Left lung (tissue), 14 donors: ENCODE measurements at places on chromosomes 13 and 19. TPM values are rescaled to one million over a fixed set of nuclear protein-coding genes. Genes with fewer than 3 reads are reported as not detected.

GRCh38 chr13:76425935-76426334 is 460.3 kb downstream of the KCTD12 start:
- DNase-seq: no peak

The EXOC3L2 gene
- total RNA-seq: 3.2 TPM

DNA sequence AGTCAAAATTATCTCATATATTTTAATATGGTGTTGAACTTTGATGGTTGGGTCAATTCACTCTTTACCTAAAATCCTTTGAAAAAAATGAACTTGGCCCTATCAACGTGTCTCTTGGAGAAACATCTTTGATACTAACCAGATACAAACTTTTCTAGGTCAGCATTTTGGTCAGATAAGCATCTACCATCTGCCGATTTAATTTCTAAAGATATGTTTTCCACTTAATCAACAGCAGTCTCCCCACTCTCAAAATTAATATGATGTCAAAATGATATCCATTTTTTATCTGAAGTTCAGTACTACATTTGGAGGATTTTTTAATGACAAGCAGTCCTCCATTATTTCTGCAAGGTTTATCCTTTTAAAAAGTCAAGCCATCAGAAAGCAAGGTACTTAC is 288.8 kb downstream of the DIAPH3 start:
- DNase-seq: no peak

GRCh38 chr19:18428787-18429674 is 8.9 kb downstream of the ISYNA1 start:
- DNase-seq: peak; percentile 90

DNA sequence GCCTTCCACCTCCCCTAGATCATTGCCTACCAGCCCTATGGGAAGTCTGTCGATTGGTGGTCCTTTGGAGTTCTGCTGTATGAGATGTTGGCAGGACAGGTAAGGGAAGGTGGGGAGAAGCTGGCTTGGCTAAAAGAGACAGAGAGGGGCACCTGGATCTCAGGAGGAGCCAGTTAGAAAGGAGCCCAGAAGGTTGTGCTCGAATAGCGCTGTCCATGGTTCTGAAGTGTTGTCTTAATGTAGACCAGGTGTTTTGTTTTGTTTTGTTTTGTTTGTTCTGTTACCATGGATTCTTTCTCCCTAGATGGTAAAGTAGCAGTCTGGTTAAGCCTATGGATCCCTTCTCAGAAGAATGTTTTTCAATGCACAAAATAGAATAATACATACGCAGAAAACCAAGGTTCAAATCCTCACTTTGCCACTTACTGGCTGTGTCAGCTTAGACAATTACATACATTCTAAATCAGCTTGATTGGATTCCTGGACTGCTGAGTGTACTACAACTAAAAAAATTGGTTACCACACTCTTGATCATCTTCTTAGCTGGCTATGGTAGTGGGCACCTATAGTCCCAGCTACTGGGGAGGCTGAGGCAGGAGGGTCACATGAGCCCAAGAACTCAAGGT is 5.9 kb upstream of the CACNG7 start:
- no peak for DNase-seq

The PINLYP gene
- total RNA-seq: 6.2 TPM

DNA sequence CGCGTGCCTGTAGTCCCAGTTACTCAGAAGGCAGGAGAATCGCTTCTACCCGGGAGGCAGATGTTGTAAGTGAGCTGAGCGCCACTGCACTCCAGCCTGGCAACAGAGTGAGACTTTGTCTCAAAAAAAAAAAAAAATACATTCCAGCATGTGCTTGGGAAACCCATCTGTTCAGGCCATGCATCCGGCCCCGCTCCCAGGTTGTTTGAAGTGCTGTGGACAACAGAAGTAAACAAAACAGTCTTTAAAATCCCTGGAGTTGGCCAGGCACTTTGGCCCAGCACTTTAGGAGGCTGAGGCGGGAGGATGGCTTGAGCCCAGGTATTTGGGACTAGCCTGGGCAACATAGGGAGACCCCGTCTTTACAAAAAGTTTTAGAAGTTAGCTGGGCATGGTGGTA is 3.2 kb upstream of the PTPRS start:
- no peak for DNase-seq

- no peak for DNase-seq
Observed at GRCh38 chr13:24931450-24932251, 164.3 kb upstream of the PABPC3 start.

DNA sequence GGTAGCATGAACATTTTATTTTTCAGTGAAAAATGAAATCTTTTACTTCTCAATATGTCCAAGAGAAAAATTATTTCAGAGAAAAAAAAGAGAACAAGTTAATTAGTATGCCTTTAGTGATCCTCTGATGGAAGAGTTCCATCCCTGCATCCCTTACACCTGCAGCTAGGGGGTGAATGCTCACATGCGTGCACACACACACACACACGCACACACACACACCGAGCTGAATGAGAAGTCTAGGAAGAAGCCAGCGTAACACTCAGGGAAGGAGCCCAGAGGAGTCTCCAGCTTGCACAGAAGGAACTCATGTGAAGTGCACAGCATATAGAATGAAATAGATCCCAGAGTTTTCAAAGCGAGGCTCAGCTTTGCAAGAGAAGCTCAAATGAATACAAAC is 510.5 kb downstream of the IRS2 start:
- no peak for DNase-seq

- no peak for DNase-seq
Observed at GRCh38 chr13:60654415-60654814, 257.4 kb downstream of the TDRD3 start.

GRCh38 chr13:49020940-49021553 is 45.3 kb downstream of the FNDC3A start:
- DNase-seq: no peak

GRCh38 chr19:47778954-47779351 is 450 bp downstream of the SELENOW start:
- peak; percentile 52 for DNase-seq

GRCh38 chr19:47284324-47284899 is 9.7 kb downstream of the INAFM1 start:
- DNase-seq: peak; percentile 59

GRCh38 chr13:36674337-36675212 is 755 bp downstream of the SERTM1 start:
- DNase-seq: no peak

DNA sequence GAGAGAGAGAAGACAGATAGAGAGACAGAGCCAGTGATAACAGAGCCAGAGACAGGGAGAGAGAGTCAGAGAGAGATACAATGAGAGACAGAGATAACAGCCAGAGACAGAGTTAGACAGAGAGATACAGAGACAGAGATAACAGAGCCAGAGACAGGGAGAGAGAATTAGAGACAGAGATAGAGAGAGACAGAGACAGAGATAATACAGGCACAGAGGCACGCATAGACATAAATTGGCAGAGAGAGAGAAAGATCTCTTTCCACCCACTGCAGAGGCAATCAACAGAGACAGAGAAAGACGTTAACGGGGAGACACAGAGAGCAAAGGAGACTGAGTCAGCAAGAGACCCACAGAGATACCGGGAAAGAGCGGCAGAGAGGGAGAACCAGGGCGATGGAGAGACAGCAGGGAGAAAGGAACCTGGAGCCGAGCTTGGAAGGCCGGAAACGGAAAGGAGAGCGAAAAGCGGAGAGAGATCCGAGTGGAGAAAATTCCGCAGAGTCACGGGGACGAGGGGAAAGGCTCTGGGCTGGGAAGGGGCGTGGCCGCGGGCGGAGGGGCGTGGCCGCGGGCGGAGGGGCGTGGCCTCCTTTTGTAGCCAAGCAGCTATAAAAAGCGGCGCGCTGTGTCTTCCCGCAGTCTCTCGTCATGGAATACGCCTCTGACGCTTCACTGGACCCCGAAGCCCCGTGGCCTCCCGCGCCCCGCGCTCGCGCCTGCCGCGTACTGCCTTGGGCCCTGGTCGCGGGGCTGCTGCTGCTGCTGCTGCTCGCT is at the start of gene TNFSF9:
Gene TNFSF9 (plus strand): TSS at position 641 of the 777 bp plus-strand sequence. CDS start 11 bp downstream, at position 652.
- DNase-seq: peak; percentile 92

- DNase-seq: no peak
Observed at GRCh38 chr13:30666113-30666512, 48.4 kb downstream of the USPL1 start.

DNA sequence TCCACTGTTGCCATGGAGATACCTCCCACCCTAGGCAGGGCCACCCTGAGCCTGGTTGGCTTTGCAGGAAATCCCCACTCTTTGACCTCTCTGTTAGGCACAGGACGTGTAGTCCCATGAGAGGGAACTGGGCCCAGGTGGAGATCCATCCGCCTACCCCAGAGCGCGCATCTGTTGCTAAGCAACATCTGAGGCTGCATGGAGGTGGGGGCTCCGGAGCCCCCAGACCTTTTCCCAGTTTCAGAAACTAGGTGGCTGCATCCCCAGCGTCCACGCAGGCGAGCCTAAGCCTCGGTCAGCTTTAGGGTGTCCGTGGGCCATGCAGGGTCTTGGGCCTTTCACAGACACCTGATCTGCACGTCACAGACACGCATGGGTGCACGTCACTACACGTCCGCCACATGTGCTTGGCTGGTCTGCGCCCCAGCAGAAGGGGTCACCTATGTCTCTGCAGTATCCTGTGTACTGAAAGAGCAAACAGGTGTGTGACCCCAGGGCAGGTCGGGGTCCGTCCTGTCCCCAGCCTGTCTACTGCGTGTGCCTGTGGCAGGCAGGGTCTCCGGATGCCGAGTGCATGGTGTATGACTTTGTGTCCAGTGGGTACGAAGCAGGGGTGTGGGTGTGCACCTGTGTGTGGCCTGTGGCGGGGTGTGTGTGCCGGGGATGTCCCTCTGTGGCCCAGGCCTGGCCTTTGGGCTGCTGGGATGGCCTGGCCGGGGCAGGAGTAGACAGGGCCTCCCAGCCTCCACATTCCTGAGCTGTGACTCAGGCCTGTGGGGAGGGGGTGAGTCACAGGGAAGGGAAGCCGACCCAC is 4.1 kb upstream of the CIRBP start:
- peak; percentile 92 for DNase-seq

DNA sequence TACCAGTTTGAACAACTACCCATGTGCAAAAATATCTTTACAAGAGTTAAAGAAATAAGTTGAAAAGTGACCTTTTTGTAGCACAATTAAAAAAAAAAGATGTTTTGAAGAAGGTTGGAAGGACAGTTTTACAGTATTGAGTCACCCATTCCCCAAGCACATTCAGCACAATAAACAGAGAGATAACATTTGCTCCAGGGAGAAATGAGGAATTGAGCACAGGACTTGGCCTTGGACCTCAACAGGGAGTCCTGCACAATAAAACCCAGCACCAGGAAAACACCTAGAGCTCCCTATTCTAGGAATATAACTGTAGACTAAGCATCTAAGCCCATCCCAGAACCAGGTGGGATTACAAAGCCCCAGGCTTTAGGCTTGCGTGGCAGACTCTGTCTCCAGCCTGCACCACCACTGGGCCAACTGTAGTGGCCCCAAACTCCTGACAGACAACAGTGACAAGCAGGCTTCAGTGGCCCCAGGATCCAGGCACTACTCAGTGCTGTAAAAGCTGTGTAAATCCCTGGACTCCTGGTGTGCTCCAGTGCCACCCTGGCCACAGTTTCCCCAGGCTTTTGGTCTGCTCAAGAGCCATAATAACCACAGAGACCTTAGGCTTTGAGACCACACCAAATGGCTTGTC is 857.2 kb downstream of the SLITRK1 start:
- DNase-seq: peak; percentile 22

The LACC1 gene
- total RNA-seq: 21.8 TPM

DNA sequence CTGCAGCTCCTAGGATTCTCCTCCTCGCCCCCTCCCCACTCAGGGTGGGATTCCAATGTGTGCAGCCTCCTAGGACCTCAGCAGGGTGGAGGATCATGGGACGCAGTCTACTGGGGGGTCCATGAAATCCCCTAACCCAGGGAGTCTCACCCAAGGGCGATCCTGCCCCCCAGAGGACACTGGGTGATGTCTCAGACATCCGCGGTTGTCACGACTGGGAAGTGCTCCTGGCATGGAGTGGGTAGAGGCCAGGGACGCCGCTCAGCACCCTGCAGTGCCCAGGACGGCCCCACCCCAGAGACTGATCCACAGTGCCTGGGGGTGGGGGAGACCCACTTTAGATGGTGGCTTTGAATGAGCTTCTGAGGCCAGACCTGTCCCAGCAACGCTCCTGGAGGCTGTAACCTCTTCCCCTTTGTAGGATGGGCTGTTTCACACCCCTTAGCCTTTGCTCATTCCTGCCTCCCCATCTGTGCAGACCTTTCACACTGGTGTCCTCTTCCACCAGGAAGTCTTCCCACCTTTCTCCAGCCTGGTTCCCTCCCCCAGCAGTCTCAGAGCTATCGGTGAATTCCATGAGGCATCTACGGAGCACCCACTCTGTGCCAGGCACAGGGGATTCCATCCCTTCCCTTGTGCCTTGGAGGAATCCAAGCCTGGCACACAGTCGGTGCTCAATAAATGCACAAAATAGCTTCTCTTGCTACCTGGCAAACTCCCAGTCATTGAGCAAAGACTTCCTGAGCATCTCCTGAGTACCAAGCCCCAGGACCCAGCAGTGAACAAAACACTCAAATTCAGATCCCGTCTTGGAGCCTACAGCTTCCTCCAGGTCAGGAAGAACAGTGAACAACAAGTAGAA is 10.5 kb downstream of the SMIM24 start:
- DNase-seq: no peak

GRCh38 chr13:100855151-100855550 is 180.6 kb upstream of the TMTC4 start:
- no peak for DNase-seq

DNA sequence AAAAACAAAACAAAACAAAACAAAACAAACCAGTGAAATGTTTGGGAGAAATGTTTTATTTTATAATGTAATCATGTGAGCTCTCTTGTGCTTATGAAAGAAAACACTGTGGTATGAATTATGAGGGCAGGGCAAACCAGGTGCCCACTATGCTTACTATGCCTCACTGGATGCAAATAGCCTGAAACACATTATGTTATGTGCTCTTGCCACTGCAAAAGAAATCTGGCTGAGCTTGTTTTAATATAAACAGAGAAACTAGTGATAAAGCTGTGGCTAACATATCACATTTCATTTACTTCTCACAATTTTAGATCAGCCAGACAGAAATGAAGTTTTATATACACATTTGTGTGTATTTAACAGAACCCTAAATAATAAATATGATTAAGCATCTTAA is 8.7 kb upstream of the NBEA start:
- peak; percentile 40 for DNase-seq

- no peak for DNase-seq
Observed at GRCh38 chr13:112160558-112160957, 93.6 kb downstream of the SOX1 start.

The SLC7A1 gene
- 29.6 TPM for total RNA-seq

- peak; percentile 75 for DNase-seq
Observed at GRCh38 chr19:50330365-50331078, 1.3 kb upstream of the KCNC3 start.

The FGF21 gene
- total RNA-seq: not detected

GRCh38 chr19:12346896-12347295 is 13.5 kb upstream of the ZNF563 start:
- DNase-seq: no peak

GRCh38 chr13:100454876-100455275 is 133.7 kb downstream of the GGACT start:
- no peak for DNase-seq

GRCh38 chr19:40294560-40294959 is 9.4 kb upstream of the AKT2 start:
- no peak for DNase-seq
